ENCODE measurements at places on chromosomes 5 and 9.

- no peak for DNase-seq
These were observed 32.2 kb downstream of the PDE6A start for GRCh38 chr5:149912226-149912871.

DNA sequence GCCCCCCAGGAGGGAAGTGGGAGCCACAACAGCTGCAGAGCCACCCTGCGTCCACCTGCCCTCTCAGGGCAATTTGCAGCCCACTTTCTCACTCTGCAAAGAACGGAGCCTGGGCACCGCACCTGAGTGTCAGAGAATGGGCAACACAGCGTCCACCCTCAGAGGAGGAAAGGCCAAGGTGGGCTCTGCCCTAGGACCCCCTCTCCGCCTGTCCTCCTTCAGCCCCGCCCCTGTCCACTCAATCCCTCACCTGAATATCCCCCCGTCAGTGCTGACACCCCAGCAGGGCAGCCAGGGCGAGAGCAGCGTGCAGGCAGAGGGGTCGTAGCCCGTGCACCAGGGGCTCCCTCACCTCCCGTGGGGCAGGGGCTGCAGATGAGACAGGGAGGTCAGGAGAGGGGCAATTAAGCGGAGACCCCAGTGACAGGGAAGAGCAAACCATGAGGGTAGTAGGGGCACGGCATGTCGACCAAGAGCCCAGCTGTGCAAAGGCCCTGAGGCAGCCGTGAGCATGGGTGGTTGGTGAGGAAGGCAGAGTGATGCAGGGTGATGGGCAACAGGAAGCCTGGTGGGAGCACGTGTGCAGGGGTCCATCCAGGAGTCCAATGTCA lies 140.3 kb downstream of the OLFM1 start:
- no peak for DNase-seq

- DNase-seq = no peak
These were observed 515.0 kb upstream of the TUSC1 start for GRCh38 chr9:26193237-26193636.

- DNase-seq = no peak
These were observed 64.6 kb upstream of the PLPP1 start for GRCh38 chr5:55599148-55600050.

DNA sequence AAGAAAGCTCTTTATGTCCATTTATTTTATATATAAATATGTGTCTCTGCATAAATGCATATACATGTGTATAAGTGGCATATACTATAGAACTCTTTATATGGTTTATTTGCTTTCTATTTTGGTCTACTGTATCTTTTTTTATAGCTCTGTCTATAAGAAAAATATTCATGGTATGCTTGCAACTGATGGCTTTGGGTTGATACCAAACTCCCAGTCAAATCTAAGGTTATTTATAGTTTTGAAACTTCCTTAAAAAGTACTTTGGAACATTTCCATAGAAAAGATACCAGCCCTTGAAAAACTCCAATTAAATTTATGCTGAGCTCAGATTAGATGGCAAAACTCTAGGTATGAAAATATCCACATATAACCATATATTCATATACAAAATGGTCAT lies 120.0 kb upstream of the KLF9 start:
- peak; percentile 85 for DNase-seq

DNA sequence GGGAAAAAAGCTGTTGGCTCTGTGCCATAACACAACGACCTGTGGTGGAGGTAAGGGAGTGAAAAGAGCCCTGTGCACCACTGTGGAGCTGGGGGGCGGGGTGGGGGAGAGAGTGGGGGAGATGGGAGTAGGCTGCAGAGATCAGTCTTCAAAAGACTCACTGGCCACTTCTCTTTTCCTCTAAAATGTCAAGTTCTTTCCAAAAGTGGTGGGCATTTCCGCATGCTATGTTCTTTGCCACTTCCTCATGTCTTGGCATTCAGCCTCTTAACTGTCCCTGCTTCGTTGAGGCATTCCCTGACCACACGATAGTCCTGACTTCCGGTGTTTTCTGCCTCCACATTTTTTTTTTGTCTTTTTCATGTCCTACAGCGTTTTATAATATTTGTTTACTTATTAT lies 2.4 kb upstream of the PPP2R2B start:
- DNase-seq = no peak

DNA sequence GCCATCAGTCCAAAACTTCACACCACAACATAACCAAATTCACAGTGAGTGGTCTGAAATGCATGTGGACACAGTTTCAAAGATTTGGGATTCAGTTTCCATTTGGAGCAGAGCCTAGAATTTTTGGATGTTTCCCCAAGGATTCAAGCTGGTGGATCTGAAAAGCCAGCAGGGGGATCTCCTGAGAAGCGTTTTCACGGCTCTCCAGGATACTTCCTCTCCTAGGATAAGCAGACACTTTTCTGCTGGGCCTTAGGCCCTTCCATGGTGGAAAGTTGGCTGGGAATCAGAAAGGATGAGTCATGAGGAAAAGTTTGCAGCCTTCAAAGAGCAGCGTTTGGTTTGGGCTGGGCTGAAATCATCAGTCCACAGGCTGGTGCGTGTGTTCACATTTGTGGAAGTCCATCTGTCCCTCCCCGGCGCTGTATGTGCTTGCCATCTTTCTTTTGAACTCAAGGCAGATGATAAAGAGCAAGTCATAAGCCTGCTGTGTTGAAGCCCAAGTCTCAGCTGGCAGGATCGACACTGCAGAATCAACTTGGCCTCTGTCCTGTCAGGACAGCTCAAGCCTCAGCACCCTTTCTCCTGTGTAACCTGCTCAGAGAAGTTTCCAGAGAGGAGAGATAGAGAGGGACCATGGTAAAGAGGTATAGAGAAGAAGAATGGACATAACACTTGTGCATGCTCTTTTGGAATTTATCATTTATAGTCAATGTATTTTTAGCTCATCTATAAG lies 152.6 kb upstream of the MSX2 start:
- peak; percentile 96 for DNase-seq

DNA sequence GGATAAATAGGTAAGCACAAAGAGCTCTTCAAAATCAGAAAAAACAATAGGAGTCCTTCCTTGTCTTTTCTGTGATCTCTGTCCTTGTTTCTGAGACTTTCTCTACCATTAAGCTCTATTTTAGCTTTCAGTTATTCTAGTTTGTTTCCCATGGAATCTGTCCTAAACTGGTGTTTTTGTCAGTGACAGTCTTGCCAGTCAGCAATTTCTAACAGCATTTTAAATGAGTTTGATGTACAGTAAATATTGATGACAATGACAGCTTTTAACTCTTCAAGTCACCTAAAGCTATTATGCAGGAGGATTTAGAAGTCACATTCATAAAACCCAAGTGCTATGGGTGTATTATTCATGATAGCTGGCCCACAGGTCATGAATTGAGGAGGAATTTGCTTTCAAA lies 17.9 kb downstream of the TIGD6 start:
- DNase-seq = no peak

DNA sequence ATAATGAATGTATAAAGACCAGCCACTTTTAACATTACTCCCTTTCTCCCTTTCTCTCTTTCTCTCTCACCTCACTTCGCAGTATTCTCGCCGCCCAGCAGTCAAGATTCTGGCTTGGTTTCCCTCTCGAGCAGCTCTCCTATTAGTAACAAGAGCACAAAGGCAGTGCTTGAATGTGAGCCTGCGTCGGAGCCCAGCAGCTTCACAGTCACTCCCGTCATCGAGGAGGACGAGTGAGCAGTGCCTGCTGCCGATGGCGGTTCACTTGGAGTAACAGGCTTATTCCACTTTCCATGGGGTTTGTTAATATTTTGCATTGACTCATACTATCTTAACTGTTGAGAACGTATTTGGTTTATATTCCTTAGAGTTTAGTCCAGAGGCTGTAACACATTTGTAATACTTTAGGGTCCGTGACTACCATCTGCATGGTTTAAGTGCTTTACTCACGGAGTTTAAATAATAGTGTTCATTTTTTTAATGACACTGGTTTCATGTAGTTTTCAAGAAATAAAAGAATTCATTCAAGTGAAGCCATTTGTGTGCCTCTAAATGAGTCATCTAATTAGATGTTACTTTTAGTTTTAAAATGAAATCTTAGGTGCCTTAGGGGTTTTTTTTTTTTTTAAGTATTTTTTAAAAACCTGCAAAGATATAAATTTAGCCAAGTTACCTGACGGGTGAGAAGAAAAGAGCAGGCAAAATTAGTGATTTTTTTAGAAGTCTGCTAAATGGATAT lies 8.4 kb upstream of the DMRT3 start:
- no peak for DNase-seq

DNA sequence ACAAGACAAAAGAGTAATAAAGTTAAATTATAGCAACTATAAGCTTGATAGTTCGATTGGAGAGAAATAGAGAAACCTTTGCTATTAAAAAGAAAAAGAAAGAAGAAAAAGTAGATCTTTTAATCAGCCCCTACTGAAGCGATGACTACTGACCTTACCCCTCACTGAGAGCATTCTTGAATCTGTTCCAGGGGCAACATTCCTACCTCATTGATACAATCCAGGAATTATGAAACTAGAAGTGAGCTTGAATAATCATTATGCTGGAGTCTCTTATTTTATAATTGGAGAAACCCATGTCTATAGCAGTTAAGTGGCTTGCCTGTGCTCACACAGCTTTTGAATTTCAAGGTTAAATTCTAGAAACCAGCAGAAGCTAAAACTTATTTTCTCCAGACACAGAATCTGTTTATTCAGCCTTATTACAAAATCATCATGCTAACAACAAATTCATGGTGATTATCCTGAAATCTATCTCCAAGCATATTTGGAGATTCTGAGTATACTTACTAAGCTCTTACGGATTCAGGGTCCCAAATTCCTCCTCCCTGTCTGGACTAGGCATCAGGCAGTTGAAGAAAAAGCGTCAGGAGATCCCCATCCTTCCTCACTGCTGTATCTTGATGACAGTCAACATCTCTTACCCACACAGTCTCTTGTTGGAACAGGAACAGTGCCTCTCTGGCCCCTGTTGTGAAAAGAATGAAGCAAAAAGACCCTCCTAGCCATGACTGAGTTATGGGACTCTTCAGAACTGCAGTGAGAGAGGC lies 547.6 kb upstream of the WWC1 start:
- DNase-seq = peak; percentile 96

GRCh38 chr5:94577466-94578245 lies 40.7 kb downstream of the KIAA0825 start:
- DNase-seq = no peak

- DNase-seq = no peak
These were observed 199.7 kb downstream of the ARHGAP26 start for GRCh38 chr5:142969624-142970439.

DNA sequence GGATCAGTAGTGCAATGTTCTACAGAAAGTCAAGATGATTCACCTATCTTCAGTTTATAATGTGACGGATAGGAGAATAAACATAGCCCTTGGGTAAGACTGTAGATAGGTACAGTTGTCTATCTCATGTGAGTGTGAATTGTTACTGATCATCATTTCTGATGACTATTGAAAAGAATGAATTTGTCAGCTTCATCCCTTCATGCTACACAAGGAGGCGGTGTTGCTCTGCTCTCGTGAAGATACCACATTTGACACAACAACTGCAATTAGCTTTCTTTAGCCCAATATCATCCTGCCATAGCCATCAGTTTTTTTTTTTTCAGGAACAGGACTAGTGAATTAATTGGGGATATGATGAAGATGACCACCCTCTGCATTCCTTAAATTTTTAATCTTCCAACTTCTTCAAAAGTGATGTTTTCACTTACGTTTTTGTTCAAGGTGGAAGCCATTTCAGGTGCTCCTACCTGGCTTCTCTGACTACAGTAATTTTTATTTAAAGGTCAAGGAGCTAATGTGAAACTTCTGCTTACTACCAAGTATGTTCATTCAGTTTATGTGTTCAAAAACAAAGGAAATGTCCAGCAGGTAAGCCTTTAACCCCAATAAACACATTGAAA lies 152.9 kb upstream of the MOCS2 start:
- DNase-seq = peak; percentile 58

DNA sequence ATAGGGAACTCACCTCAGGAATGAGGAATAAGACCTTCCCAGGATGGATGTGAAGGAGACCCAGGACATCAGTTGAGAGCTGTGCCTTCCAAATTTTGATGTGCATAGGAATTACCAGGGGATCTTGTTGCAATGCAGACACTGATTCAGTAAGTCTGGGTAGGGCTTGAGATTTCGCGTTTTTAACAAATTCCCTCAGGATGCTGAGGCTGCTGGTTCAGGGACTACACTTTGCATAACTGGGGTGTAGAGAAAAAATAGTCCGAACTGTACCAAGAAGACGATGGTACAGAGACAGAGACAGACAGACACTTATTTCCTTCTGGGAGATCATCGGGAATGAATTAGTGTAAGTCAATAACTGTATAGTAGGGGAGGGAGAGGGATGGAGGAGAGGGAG lies 82.3 kb upstream of the FREM1 start:
- peak; percentile 1 for DNase-seq

DNA sequence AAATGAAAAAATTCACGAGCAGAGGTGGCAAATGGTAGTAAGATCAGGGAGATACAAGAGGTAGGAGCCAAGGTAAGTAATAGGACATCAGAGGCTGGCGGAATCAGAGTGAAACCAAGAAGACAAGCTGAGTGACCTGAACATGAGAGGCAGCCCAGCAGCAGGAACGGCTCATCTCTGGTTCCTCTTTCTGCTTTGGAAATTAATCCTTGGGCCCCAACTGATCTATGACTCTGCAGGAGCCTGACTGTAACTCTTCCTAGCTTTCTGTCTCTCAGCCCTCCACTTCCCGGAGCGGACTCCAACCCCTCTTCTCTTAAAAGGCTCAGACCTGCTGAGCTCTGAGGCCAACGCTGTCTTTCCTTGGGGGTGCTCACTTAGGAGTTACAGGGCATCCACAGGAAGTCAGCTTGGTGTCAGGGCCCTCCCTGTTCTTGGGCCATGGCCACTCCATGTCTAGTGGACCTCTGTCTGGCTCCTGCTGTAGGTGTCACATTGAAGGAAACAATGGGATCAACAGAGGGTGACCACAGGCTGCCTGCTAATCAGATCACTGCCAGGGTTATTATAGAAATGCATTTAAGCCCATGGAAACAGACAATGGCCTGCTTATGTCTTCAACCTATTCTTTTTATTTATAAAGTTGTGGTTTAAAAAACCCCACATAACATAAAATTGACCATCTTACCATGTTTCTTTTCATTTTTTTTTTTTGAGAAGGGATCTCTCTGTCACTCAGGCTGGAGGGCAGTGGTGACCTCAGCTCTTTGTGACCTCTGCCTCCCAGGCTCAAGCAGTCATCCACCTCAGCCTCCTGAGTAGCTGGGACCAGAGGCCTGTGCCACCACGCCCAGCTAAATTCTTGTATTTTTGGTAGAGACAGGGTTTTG lies 22.5 kb upstream of the SHB start:
- no peak for DNase-seq

GRCh38 chr9:97991818-97992217 lies 8.7 kb downstream of the ANP32B start:
- DNase-seq = no peak

DNA sequence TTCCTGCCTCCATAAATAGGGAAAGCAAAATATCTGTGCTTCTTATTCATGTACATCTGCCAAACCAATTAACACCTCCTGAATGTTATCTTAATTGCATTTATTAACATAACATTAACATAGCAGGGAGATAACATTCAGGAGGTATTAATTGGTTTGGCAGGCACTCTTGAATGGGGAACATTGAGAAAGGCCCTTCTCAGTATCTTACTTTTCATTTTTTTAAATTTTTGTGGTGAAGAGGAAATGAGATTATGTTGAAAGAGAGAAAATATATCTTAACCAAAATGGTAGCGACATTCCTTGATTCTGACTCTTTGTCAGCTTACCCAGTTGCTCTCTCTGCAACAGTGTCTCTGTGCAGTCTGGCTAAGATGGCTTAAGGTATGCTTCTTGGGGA lies 100.4 kb upstream of the TLE1 start:
- DNase-seq = peak; percentile 64

- no peak for DNase-seq
These were observed 127.7 kb downstream of the C9orf50 start for GRCh38 chr9:129493002-129493705.

Measured in fibroblast of skin of back (primary cell).